NT2/D1 (cell line): ENCODE measurements at places on chromosomes 5 and 9.

GRCh38 chr9:130745210-130745800, 51.7 kb downstream of the EXOSC2 start:
- DNase-seq: no peak

- DNase-seq: peak; percentile 38
Observed at GRCh38 chr9:24293386-24293785, 252.3 kb downstream of the IZUMO3 start.

DNA sequence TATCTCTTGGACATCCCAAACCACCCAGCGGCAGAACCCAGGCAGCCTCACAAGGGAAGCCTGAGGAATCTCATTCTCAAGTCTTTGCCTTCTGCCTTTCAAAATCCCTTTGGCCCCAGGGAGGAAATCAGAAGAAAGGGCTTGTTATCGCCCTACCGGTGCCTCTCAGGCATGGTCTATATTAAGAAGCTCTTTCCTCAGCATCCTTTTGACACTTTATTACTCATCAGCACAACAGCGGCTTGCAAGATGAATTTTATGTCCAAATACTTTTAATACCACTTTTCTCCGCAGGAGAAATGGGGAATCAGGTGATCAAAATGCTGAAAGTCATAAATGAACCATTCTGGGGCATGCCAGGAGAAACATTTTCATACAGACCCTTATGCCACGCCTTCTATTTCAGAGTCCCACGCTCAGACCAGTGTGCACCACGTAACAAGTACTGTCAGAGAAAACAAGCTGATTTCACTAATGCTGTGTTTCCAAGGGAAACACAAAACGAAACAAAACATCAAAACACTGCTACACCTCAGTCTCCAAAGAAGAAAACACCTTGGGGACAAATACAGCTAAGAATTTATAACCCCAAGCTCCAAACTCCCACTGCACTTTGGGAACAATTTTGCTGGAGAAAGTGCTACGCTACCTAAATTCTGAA, 30.0 kb downstream of the RAPGEF1 start:
- no peak for DNase-seq

- no peak for DNase-seq
Observed at GRCh38 chr9:122209451-122209850, 19.3 kb downstream of the LHX6 start.

DNA sequence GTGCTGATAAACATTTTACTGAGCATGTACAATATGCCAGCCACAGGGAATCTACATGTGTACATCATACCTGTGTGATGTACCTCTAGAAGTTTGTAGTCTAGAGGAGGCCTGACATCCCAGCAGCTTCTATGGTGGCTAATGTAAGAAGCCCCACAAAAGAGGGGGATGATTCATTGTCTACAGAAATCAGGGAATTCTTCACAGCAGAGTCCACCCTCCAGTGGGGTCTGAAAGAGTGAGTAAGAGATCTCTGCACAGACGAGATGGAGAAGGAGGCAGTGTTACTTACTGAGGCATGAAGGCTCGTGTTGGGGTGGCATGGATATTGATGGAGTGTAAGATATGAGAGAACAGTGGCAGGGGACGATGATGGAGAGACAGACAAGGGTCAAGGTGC, 103.0 kb downstream of the NTRK2 start:
- DNase-seq: no peak

- DNase-seq: no peak
Observed at GRCh38 chr9:84554069-84554664, 115.4 kb upstream of the NTRK2 start.

GRCh38 chr9:78001946-78002731, 29.5 kb downstream of the GNAQ start:
- DNase-seq: no peak

GRCh38 chr5:72245951-72246532, 74.0 kb downstream of the MRPS27 start:
- no peak for DNase-seq

DNA sequence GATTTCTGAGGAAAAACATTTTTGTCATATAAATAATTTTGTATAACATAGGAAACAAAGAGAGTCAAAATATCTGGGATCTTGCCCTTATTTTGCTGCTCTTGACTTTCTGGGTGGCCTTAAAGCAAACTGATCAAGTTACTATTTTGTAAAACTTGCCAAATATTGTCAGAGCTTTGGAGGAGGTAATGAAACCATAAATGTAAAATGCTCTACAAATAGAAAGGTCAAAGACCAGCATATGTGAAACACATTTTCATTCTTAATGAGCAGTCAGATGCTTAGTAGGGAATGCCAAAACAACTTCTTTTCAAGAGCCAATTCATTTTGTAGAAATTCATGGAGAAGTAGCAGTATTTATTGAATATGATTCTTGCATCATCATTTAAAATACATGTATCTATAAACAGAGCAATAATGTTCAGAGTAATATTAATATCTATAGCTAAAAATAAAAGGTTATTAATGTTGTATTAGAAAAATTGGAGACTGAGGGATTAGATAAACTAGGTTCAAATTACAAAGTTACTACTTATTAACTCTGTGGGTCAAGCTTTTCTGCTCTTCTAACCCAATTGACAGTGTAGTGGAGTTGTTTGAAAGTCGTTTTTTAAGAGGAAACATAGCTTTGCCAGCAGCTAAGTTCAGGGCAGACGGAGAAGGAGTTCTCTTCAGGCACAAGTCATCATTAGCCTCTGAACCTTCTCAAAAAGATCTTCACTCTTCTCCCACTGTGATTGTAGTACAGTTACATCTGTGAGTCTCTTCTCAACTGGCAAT, 2053.1 kb downstream of the EFNA5 start:
- DNase-seq: no peak

DNA sequence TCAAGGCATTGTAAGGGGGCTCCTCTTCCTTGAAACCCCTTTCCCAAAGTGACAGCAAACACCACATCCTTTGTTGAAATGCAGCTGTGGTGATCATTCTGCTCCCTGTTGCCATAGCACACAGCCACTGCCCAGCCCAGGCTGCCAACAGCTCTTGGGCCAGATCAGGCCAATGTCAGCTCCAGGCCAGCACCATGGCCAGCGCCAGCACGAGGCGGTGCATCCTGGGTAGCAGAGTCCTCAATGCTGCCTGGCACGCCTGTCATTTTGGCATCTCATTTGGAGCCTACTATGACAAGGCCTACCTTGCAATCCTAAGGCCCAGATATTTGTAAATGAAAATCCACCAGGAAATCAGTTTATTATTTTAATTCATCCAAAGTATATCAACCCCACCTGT, 390.6 kb downstream of the DNAH5 start:
- DNase-seq: peak; percentile 5

- DNase-seq: no peak
Observed at GRCh38 chr5:59328709-59329296, 564.7 kb downstream of the PDE4D start.

DNA sequence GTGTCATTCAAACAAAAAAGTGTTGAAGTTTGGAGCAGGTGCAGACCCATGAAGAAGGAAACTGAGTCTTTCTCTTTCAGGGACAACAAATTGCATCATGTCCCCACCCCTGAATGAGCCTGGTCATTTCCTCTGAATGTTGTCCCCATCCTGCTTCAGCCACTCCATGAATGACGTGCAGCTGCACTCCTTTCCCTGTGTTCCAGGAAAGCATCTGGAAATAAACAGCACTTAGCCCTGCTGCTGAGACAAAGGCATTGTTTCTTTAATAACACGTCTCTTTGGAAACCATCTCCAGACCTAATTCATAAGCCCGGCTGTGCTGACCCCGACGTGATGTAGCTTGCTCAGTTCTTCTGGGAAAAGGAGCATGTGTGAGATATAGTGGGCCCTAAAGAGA, 682.3 kb downstream of the BRINP1 start:
- DNase-seq: no peak

- DNase-seq: no peak
Observed at GRCh38 chr5:149936700-149937091, 7.9 kb downstream of the PDE6A start.

DNA sequence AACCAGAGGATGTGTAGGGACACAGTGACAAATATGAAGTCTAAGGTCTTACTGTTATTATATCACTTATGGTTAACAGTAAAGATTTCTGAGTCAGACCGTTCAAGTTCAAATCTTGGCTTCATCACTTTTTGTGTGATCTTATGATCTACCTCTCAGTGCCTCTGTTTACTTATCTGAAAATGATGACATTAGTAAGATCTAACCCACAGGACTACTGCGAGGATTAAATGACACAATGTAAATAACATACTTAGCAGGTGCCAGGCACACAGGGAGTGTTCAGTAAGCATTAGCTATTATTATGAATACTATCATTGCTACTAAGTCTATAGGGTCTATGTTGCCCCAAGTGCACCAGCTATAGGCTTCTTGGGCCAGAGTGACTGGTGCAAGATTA, 2.0 kb downstream of the IRF1 start:
- no peak for DNase-seq

DNA sequence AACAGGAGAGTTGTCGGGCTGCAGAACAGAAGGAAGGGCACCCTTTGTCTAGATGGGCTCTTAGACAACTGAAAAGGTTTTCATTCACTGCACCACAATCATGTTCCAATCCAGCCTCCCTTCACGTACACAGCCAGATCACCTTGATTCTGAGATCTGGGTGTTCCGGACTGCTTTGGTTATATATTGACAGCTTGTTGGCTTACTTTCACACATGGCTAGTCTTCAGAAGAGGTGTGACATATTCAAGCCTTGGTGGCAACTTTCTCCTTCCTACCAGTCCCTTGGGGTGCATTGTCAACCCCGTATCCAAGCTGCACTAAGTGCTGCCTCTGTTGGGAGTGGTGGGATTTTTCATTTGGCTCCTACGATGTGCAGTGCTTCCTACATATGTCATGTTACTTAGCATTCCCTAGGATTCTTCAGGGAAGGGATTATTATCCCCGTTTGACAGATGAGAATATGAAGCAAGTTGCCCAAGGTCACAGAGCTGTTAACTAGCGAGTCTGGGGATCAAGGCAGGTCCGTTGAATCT, 100.6 kb downstream of the LIFR start:
- no peak for DNase-seq

GRCh38 chr5:3601911-3602782, 6.5 kb downstream of the IRX1 start:
- no peak for DNase-seq

- no peak for DNase-seq
Observed at GRCh38 chr9:77587042-77587441, 61.1 kb downstream of the GNA14 start.

- DNase-seq: no peak
Observed at GRCh38 chr5:168227973-168228615, 63.4 kb upstream of the WWC1 start.

GRCh38 chr9:14640967-14641366, 52.3 kb downstream of the ZDHHC21 start:
- no peak for DNase-seq

- DNase-seq: no peak
Observed at GRCh38 chr9:129108805-129109536, 1.6 kb downstream of the CRAT start.

DNA sequence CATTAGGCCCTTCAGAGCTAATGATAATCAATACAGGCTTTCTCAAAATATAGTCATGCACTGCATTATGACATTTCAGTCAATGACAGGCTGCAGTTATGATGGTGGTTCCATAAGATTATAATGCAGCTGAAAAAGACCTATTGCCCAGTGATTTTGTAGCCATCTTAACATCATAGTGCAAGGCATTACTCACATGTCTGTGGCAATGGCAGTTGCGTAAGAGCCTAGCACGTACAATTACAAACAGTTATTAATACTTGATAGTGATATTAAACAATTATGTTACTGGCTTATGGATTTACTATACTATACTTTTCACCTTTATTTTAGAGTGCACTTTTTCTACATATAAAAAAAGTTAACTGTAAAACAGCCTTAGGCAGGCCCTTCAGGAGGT, 214.8 kb downstream of the ISL1 start:
- DNase-seq: no peak
